ENCODE measurements at places on chromosomes 12 and 14.

GRCh38 chr14:59707778-59708561 lies 131.4 kb upstream of the CCDC175 start:
- DNase-seq: no peak

GRCh38 chr12:98803468-98804209 lies 158.5 kb downstream of the APAF1 start:
- no peak for DNase-seq

- no peak for DNase-seq
Observed at GRCh38 chr14:54805070-54805444, 97.6 kb downstream of the GCH1 start.

GRCh38 chr12:52900166-52900895 lies 4.5 kb downstream of the KRT8 start:
- no peak for DNase-seq

DNA sequence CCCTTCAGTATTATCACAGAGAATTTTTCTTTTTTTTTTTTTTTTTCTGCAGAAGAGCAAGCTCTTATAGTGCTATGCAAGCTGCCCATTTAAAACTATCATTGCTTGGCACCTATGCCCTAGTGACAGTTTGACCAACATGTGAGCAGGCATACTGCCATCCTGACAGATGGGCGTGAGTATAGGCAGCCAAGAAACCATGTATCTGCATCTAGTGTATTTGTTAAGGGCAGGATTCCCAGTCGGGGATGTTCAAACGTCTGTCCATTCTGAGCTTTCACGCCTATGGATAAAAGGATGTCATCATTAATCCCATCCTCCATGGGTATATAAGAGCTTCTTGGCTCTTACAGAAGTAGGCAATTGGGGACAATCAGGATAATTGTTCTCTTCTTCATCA lies 8.8 kb downstream of the VRK1 start:
- DNase-seq: no peak

DNA sequence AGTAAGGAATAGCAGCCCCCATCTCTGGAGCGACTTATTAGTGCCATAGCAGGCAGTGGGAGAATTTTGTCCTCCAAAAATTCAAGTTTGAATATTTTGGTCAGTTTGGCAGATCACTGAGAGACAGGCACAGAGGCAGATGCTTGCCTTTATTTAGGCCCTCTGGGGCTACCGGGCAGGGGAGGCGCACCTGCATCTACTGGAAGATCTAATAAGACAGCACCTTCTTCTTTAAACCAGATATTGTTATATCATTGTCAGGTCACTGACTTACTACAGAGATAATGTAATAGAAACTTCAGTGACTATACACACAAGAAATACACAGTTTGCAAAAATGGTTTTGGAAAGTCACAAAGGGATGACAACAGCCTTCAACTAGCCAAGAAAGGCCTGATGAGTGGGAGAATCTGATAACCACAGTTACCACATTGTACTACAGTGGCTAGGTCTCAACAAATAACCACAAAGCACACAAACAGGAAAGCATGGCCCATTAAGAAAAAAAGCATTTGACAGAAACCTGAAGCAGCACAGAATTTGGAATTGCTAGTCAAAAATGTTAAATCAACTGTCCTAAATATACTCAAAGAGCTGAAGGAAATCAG lies 56.8 kb downstream of the CDK17 start:
- DNase-seq: no peak

GRCh38 chr14:71942904-71943694 lies 10.9 kb downstream of the RGS6 start:
- DNase-seq: no peak

DNA sequence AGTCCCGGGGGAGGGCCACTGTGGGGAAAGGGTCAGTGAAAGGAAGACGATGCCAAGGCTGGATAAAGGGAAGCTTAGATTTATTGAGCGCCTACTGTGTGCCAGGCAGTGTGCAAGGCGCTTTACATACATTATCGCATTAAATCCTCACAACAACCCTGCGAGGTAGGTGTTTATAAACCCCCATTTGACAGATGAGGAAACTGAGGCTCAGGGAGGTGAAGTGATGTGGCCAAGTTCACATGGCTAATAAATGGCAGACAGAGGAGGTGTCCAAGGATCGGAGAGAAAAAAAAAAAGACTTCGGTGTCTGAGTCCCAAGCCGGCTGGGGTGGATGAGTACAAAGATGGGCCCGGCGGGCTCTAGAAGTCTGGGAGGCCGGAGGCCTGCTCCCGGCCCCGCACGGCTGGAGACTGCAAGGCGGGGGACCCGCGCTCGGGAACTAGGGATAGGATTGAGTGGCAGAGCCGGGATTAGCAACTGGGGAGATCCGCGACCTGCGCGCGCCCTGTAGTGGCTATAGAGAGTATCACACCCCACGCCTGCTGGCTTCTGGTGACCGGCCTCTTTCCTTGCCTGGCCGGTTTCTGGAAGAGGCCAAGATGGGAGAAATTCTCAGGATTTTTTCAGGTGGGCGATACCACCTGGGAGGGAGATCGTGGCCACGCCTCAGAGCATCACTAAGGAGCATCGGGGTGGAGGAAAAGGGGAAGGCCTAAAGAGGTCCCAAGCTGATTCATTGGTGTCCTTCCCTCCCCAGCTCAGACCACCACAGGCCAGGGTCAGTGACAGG lies 3.9 kb downstream of the DDN start:
- DNase-seq: no peak

DNA sequence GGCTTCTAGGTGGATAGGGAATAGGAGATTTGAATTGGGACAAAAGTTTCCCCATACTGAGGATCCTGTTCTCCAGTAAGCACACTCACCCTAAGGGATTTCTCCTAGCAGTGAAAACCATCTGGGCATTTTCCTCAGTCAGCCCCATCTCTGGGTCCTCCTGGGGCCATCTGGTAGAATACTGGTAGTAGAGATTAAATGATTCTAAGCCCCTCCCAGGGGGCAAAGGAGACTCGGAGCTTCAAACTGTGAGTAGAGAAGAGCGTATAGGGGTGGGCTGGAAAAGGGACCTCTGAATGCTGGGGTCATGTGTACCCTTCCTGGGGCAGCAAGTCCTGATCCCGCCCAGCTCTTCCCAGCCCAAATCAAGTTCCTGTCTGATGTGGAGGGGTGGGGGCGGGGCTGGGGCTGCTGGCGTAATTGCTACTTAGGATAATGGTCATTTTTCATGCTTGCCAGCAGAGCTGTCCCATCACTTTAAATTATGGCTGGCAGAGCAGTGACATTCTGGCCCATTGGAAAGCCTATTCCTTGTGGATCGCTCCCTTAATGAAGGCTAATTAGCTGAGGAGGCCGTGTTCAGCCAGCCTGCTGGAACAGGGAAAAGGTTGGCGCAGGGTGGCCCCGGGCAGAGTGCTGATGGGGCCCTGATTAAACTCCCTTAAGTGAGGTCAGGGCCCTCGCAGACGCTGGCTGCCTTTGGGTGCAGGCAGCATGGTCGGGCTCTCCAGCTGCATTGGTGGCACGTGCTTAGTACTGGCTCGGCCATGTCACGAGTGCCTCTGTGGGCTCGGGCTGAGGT lies 127.8 kb downstream of the TSPAN9 start:
- DNase-seq: no peak

GRCh38 chr14:74459289-74459946 lies 33.4 kb upstream of the SYNDIG1L start:
- DNase-seq: no peak

DNA sequence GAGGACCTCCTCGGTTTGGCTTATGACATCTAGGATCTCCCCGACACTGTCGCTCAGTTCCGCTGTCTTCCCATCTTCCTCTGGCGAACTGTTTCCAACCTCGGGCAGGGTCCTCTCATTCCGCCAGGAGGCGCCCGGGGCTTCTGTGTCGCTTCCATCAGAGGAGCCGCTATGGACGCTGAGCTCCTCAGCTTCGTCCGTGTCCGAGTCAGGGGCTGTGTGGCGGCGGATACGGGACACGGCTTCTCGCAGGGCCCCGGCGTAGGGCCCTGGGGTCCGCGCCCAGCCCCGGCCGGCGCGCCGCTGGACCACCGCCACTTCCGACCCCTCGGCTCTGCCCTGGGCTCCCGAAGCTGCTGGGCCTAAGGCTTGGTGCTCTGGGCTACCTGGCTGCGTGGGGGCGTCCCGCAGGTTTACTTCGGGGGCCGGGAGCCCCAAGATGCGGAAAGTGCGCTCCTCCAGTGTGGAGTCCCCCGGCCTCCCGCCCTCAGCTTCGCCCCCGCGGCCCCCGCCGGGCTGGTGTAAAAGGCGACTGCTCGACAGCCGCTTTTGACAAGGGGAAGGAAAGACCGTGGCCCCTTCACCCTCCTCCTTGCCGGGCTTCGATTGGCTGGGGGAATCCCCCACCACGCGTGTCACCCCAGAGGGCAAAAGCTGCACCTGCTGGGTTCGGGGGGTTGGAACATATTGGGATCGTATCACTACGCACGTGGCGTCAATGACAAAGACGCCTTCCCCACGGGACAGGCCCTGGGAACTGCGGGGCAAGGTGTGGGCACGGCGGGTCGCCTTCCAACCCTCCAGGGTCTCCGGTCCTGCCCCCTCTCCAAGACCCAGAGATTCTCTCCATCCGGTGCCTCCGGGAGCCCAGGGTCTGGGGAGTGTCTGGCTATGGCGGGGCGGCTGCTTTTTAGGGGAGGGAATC lies 2.1 kb downstream of the DDN start:
- no peak for DNase-seq

GRCh38 chr14:51954031-51954430 lies 35.3 kb upstream of the RTRAF start:
- DNase-seq: no peak

DNA sequence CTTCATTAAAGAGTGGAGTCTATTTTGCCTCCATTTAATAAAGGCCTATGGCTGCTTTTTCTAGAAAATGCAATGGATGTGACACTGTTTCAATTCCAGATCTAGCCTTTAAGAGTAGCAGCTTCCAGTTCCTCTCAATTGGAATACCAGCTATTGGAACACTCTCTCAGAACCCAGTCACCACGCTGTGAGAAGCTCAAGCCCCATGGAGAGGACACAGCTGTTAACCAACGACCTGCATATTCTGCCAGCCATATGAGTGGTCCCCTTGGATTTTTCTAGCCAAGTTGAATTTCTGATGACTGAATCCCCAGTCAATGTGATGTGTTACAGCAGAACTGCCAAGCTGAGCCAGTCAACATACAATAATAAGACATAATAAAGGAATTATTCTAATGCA lies 131.8 kb downstream of the TMTC3 start:
- no peak for DNase-seq

DNA sequence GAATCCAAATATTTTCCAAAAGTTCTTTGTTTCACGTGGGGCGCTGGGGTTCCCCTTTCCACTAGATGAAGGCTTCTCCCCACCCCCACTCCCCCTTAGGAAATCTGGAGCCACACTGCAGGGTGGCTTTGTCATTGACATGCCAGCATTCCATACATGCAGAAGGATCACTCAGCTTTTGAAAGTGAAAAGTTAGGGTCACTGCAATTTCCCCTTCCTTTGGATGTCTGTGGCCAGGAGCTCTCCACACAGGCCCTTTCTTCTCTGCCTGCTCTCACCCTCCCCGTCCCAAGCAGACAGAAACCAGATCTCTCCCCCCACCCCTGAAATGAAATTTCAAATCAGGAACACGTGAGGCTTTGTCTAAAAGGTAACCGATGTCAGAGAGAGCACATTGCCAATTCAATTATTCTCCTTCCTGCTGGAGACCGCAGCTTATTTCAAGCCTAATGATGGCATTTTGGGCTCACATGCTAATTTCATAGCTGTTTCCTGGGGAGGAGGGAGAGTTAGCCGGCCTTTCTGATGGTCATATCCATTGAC lies 153.9 kb upstream of the RFLNA start:
- no peak for DNase-seq

DNA sequence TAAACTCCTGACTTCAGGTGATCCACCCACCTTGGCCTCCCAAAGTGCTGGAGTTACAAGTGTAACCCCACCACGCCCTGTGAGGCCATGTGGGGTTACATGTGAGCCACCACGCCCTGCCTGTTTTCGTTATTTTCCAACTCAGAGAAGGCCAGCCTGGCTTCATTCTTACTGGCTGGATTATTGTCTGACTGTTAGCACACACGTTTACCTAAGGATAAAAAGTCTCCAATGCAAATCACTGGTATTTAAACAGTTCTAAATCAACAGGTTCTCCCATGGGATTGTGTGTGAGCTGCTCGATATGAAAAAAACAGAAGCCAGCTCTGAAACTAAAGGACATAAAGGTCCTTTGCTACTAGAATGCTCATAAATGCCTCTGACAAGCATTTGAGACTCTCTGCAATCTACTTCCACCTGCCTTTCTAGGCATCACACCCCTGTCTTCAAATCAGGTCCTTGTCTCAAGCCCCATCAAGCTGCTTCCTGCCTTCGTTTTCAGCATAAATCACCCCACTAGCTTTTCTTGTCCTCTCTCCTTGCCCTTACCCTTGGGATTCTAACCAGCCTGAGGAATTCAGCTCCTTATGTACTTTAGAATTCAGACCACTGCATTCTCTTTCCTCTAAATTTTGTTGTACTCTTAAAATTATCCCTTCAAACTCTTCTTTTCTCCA lies 265.0 kb downstream of the DUSP6 start:
- no peak for DNase-seq

- DNase-seq: no peak
Observed at GRCh38 chr14:42335918-42336317, 729.2 kb downstream of the LRFN5 start.

DNA sequence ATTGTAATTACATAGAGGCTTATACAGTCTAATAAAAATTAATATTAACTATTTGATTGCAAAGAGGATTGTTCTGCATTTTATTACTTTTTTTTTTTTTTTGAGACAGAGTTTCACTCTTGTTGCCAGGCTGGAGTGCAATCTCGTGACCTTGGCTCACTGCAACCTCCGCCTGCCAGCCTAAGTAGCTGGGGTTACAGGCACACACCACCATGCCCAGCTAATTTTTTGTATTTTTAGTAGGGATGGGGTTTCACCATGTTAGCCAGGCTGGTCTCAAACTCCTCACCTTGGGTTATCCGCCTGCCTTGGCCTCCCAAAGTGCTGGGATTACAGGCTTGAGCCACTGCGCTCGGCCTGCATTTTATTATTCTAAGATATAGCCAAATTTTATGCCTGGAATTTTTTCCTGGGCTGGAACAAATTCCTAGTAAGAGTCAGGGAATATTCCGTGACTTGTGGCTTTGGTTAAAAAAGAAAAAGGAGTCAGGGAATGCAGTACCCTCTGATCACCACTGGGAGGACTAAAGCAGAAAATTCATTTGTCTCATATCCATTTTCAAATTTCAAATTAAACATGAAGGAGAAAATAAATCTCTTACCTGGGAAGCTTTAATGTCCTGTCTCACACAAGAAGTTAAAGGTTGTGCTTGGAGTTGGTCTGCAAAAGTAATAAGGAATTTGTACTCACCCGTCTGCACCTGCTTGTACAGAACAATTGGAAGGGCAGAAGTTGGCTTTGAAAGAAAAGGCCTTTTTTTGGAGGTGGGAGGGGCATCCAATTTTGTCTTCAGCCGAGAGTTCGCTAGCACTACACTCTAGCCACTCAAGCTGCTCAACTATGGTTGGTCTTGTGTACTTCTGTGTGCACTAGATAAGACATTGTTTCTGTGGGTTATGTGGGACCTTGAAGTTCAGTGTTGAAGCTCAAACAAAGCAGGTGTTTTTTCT lies 8.7 kb downstream of the MARK3 start:
- no peak for DNase-seq

GRCh38 chr14:39107591-39107996 lies 4.6 kb upstream of the SEC23A start:
- no peak for DNase-seq

GRCh38 chr12:15880721-15881120 lies 1.5 kb upstream of the STRAP start:
- DNase-seq: no peak

Data from epithelial cell of prostate (primary cell).